Activated naive CD4-positive, alpha-beta T cell treated with anti-CD3 and anti-CD28 coated beads, Interleukin-2, amount 50 U/mL, for 16 hours (primary cell): ENCODE measurements at places on chromosomes 1 and 21.
A peak's percentile ranks its signal among the peaks of the same experiment; 100 is the strongest.

DNA sequence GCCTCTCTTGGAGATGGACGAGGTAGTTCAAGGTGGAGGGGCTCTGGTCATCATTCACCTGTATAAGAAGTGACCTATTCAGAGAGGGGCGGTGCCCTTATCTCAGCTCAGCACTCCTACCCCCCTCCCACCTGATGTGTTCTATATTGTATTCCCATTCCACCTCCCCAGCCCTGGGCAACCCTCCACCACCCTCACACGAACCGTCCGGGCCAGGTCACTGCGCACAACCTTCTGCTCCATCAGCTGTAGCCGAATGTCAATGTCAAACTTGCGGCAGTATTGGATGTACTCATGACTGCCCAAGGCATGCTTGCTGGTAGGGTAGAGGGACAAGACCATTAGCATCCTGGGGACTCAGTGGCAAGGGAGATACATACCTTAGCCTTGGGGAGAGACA, 34.3 kb downstream of the PIK3C2B start:
- DNase-seq: no peak

- DNase-seq: no peak
These were observed 335.7 kb upstream of the NCAM2 start for GRCh38 chr21:20662514-20662913.

- no peak for DNase-seq
These were observed 107.8 kb downstream of the RABGAP1L start for GRCh38 chr1:174266991-174267612.

- DNase-seq: peak; percentile 84
These were observed 18.3 kb upstream of the HDAC1 start for GRCh38 chr1:32273391-32274208.

GRCh38 chr1:39213511-39214002, 9.1 kb downstream of the MACF1 start:
- no peak for DNase-seq

DNA sequence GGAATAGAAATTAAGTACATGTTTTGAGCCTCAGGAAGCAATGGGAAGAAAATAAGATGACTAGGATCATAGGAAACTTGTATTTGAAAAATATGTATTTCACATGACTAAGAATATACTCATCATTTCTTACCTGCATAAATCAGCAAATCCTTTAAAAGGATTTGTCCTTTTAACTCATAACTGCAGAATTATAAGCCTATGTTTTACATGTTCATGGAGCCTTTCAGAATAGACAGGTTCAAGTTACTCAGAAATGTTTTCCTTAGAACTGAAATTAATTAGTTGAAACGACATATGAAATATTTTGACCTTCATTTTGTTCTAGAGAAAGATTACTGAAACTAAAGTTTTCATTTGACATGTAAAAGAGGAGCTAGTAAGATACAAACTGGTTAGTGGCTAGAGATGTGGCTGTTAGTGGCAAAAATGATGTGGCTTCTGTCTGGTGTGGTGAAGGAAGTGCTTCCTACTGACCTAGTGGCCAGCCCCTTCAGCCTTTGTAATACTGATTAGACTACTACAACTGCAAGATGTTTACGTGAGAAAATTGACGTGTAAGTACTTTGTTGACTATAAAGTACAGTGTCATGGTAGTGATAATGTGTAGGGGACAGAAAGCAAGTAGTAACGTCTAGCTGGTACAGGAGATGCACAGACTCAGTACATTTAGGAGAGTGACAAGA, 54.7 kb downstream of the PACC1 start:
- no peak for DNase-seq

DNA sequence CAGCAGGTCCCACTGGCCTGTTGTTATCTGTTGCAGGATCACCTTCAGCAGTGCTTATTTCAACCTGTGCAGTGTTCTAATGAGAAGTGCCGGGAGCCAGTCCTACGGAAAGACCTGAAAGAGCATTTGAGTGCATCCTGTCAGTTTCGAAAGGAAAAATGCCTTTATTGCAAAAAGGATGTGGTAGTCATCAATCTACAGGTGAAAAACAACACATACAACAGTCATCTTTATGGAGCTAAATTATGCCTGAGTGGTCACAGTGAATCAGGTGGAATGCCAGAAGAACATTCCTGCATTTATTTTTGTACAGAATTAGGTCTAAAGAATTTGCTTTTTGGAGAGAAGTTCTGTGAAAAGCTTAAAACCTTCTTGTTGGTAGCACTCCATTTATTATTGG, 33.2 kb downstream of the TRAF5 start:
- DNase-seq: no peak

DNA sequence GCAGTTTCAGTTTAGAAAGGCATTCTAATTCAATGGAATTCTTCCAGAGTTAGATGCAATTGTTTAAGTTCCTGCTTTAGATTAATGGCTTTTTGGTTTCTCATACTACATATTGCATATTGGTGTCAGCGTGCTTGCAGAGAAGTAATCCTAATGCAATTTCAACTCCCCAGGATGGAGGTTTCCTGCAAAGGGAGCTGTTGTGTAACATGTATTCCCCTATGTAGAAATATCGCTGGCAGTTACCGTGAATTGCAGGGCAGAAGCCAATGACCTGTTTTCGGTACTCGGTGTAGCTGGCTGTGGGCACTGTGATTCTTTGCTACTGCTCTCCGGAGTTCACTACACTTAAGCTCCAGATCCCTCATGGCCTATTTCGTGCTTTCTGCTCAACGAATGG, 256.1 kb upstream of the PTBP2 start:
- no peak for DNase-seq

GRCh38 chr21:14523234-14523633, 22.9 kb downstream of the SAMSN1 start:
- peak; percentile 29 for DNase-seq

DNA sequence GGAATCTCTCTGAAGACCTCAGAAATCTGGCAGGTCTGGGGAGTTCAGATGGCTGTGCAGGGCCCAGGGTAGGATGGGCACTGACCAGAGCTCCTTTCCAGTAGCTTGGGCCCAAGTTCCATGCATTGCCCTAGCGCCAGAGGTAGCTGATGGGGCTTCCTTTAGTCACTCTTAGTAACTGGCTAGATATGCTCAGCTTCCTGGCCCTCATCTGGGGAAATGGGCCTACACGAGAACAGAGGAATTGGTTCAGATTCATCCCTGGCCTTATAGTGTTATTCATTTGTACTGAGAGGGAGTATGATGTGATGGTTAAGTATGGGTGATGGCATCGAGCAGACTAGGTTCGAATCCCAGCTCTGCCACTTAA, 15.5 kb upstream of the PSMB2 start:
- no peak for DNase-seq

DNA sequence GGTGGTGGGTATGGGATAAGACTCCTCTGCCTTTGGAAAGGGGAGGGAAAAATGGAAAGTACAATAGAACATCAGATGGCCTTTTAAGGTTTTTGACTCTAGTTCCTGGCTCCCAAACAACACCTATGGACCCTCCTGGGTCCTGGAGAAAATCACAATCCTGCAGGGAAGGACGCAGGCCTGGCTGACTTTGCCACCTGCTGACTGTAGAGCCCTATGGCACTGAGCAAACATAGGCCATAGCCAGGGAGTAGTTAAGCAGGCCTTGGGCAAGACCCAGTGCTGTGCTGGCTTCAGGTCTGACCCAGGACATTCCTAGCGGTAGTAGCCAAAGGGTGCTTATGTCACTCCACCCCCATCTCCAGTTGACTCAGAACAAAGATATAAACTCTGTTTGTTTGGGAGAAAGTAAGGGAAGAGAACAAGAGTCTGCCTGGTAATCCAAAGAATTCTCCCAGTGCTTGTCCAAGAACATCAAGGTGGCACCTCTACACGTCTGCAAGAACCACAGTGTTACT, 149.0 kb downstream of the SLC44A5 start:
- no peak for DNase-seq

- DNase-seq: no peak
These were observed 24.4 kb upstream of the FAAH start for GRCh38 chr1:46369542-46370213.

DNA sequence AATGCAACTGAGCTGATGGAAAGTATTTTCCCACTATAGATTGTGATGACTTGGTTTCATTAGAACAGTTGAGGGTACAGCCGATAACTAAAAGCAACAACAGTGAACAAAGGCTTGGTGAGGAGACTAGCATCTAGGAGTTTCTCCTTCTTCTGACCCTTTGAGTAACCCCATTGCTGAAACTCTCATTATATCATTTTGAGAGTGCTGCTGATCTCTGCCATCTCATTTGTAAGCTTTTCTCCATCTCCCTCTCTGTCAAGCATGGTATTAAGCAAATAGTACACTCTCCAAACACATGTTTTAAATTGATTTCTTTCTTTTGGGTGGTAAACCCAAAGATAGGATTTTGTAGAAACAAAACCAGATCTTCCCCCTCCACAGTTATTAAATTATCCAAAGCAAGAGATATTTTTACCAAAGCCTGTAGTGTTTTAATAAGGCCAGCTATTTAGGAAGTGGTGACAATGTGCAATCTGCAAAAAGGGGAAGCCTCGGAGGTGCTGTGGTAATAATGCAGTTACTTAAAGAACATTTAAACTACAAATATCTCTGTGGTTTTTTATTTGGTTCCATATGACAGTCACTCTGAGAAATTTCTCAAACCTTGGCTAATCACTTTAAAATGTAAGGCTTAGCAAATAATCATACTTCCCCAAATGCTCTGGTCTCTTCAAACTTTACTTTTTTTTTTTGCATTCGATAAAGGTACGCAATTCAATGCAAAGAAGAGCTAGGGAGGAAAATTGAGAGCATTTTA, 287.5 kb downstream of the HLX start:
- DNase-seq: no peak

- no peak for DNase-seq
These were observed 40.2 kb downstream of the HMCN1 start for GRCh38 chr1:185774394-185774793.
